ENCODE measurements at places on chromosomes 2 and 18.

GRCh38 chr2:86213699-86214502, 14.6 kb downstream of the MRPL35 start:
- no peak for DNase-seq

GRCh38 chr2:152693033-152693432, 24.2 kb downstream of the PRPF40A start:
- DNase-seq = no peak

- no peak for DNase-seq
Measured at GRCh38 chr2:145022666-145023333, 502.9 kb upstream of the ZEB2 start.

GRCh38 chr2:182103526-182103925, 117.9 kb downstream of the PPP1R1C start:
- DNase-seq = no peak

DNA sequence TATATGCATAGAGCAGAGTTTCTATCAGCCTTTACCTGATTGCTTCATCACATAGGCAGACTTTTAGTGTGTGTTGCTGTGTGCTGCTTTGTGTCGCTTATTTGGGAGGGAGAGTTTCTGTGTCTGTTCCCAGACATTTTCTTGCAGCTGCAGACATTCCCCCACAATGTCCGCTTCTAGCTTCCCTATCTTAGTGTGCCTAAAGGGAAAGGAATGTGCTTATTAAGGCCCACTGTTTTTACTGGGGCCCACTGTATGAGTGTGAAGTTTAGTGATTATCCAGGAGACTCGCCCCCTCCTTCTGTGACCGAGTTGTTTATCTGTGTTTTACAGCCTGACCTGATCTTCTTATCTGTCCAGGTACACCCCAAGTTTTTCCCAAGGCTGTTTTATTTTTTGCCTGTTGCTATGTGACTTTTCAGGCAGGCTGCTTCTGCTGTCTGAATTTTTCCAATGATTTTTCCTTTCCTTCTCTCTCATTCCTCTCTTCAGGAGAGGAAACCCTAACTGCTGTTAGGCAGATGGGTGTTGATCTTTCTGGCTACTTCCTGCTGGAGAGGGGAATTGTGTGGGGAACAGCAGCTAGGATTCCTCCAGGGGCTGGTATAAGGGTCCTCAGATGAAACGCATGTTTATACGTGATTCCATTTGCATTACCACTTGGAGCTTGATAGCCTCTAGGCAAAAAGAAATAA, 47.6 kb downstream of the STK17B start:
- DNase-seq = no peak

DNA sequence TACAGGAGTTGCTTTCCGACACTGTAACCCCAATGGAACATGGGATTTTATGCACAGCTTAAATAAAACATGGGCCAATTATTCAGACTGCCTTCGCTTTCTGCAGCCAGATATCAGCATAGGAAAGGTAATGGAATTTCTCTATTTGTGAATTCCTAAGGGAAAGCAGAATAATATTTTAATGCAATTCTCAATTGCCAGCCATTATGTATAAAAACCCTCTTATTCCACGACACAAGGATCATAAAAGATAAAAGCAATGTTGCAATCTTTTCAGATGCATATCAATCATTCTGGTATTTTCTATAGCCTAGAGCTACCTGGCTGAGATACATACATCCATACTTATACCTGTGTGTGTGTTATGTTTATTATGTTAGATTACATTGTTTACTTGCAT, 31.2 kb downstream of the PTH2R start:
- no peak for DNase-seq

DNA sequence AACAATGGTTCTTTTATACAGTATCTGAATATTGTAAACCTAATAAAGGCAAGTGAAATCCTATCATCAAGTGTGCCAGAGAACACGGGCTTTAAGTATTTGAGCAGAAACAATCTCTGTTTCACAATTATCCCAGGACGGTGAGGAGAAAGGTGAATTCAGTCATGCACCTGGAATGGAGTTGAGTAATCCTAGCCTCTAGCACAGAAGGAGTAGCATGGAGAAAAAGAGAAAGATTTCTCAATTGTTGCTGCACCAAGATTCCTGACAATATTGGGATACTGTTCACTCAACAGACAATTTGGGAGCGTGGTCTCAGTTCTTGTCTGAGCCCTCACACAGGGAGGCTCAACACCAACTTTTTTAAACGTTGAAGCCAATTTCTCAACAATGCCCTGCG, 510.6 kb downstream of the SOX11 start:
- no peak for DNase-seq

DNA sequence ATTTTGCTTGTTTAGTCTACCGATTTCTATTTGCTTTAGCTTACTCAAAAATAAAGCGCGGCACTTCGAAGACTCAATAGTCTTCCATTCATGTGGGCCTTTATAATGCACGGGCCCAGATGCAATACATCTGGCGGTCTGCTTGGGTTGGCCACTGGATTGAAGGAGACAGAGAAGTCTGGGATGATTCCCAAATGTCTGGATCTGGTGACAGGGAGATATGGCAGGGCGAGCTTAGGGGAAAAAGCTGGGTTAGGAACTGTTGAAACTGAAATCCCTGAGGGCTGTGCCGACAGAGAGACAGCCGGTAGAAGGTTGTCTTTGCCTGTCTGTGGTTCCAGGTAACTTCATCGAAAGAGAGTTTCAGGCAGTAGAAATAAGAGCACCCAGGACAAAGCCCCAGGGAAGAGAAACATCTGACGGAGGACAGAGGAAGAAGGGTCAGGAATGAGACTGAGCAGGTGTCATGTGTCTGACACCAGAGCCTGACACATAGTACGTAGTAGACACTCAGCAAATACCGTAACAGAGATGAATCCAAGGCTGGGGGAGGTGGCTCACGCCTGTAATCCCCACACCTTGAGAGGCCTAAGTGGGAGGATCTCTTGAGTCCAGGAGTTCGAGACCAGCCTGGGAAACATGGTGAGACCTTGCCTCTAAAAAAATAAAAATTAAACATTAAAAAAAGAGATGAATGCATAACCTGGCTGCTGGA, 13.6 kb downstream of the CLUL1 start:
- no peak for DNase-seq

DNA sequence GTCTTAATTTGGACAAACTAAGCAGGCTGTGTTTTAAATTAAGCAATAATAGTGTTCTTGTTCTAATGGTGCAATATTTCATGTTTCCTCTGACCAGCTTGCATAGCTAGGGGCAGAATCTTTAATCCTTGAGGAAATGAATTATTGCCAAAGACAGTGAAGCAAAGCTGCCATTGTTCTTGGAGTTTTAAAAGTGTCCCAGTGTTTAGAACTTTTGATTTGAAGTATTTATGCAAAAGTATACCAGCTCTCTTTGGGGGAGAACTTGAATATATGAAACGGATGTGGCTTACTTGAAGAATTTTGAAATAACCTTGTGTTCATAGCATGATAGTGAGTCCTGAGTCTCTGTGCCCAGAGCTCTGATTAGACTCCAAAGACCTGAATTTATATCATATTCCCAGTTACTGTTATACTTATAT, 33.4 kb downstream of the ITGA6 start:
- no peak for DNase-seq

- no peak for DNase-seq
Measured at GRCh38 chr2:64999754-65000153, 10.6 kb downstream of the SLC1A4 start.

- no peak for DNase-seq
Measured at GRCh38 chr2:120732506-120733237, 3.0 kb upstream of the GLI2 start.
